ENCODE measurements at places on chromosomes 7 and 10.

DNA sequence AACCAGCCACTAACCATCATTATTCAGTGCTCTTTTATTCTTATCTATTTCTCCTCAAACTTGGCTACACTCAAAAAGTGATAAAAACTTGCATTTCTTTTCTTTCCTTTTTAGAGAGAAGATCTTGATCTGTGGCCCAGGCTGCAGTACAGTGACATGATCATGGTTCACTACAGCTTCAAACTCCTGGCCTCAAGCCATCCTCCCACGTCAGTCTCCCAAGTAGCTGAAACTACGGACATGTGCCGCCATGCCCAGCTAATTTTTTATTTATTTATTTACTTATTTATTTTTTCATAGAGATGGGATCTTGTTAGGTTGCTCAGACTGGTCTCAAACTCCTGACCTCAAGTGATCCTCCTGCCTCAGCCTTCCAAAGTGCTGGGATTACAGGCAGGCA is 24.6 kb upstream of the TMEM248 start:
- DNase-seq, result no peak

GRCh38 chr10:78351283-78351682 is 317.6 kb downstream of the RPS24 start:
- DNase-seq, result no peak

- DNase-seq, result no peak
These were observed 59.8 kb downstream of the NKX6-2 start for GRCh38 chr10:132726194-132726593.

- no peak for DNase-seq
These were observed 3.2 kb downstream of the TNS3 start for GRCh38 chr7:47578579-47579270.

- DNase-seq, result no peak
These were observed 321.8 kb downstream of the GFRA1 start for GRCh38 chr10:115951242-115951641.

DNA sequence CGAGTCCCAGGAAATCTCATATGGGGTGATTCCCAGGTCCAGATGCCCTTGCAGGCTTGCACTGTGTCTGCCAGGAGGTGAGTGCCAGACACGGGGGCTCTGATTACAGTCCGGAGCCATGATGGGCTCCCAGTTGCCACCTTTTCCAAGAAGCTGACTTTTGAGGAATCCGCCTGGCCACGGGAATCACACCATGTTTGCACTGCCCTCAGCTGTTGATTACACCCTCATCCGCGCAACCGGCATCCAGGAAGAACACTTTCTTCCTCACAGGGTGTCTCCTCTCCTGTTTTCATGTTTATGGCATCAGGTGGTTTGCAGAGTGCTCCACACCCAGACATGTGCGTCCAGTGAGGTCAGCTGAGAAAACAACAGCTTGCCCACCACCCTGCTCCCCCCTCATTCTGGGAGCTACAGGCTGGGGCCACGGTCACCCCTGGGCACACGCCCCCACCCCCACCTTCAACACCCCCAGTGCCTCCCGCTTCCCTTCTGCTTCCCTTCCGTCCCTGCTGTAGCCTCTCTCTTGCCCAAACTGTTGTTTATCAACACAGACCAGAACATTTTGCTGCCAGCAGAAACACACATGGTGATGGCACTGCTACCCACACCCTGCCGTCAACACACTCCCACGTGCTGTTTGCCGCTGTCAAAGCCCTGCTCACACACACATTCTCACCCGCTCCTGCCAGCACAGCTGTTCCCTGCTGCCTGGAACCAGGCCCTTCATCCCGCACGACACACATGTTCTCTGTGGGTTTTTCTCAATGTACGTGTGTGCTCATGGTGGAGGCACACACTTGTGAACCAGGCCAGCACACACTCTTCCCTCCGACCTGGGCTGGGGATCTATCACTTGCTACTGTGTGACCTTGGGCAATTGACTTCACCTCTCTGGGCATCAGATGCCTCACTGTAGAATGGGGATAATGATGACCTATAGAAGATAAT is 35.8 kb downstream of the DDIT4 start:
- no peak for DNase-seq

DNA sequence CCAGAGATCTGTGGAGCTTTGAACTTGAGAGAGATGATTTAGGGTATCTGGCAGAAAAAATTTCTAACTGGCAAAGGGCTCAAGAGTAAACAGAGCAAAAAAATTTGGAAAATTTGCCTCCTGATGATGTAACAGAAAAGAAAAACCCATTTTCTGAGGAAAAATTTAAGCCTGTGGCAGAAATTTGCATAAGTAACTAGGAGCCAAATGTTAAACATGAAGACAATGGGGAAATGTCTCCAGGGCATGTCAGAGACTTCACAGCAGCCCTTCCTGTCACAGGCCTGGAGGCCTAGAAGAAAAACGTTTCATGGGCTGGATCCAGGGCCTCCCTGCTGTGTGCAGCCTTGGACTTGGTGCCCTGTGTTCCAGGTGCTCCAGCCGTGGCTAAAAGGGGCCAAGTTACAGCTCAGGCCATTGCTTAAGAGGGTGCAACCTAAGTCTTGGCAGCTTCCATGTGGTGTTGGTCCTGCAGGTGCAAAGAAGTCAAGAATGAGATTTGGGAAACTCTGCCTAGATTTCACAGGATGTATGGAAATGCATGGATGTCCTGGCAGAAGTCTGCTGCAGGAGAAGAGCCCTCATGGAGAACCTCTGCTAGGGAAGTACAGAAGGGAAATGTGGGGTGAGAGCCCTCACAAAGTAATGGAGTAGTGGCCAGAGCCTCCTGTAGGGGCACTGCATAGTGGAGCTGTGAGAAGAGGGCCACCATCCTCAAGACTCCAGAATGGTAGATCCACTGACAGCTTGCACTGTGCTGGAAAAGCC is 8.1 kb downstream of the SEMA3D start:
- no peak for DNase-seq

GRCh38 chr10:33653584-33654367 is 319.3 kb upstream of the NRP1 start:
- no peak for DNase-seq

GRCh38 chr10:71727738-71728737 is 8.5 kb upstream of the C10orf105 start:
- no peak for DNase-seq

GRCh38 chr7:127715901-127716300 is 63.9 kb downstream of the SND1 start:
- DNase-seq, result no peak

DNA sequence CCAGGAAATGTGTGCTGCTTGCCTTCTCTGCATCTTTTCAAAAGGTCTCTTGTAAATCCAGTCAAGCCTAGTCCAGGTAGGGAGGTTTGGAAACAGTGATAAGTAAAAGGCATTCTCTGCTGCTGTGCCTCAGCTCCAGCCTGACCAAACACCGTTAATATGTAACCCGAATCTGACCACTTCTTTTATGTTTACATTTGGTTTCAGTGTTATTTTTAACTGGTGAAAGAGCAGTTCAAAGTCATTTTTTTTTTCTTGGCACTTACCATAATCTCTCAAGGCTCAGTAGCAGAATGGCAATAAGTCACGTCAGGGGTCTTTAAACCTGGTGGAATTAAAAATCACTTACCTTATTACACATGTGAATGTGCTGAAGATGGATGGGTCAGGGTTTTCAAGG is 216.8 kb downstream of the PTEN start:
- no peak for DNase-seq

DNA sequence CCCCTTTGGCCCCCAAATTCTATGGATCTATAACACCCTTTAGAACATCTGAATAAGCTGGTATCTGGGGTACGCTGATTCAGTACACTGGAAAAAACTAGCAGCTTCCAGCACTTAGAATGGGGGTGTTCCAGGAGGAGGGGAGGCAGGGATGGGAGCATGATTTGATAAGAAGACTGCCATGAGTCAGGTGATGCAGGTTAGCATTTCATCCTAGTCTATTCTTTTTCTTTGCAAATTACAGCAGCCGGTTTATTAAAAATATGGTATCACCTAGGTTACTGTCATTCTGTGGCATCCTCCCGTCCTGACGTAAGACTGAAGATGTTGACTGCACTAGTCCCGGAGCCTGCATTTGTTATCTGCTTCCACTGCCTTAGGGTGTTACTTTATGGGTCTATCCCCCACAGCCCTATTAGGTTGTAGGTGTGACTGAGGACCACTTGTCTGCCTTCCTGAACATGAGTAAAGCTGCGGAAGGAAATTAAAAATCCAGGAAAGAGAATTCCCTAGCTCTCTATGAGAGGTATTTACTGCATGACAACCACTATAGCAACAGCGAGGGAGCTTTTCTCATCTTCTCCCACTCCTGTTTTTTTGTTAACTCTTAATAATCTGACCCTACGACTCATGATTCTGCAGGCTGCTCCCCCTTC is 1.9 kb downstream of the HTR5A start:
- no peak for DNase-seq

GRCh38 chr7:28038175-28038797 is 142.3 kb downstream of the JAZF1 start:
- no peak for DNase-seq

GRCh38 chr10:111222961-111223360 is 146.1 kb downstream of the ADRA2A start:
- DNase-seq, result no peak

GRCh38 chr10:69883310-69884023 is 81.8 kb downstream of the COL13A1 start:
- DNase-seq, result no peak

- DNase-seq, result no peak
These were observed 4.6 kb downstream of the TLL2 start for GRCh38 chr10:96509017-96509641.

DNA sequence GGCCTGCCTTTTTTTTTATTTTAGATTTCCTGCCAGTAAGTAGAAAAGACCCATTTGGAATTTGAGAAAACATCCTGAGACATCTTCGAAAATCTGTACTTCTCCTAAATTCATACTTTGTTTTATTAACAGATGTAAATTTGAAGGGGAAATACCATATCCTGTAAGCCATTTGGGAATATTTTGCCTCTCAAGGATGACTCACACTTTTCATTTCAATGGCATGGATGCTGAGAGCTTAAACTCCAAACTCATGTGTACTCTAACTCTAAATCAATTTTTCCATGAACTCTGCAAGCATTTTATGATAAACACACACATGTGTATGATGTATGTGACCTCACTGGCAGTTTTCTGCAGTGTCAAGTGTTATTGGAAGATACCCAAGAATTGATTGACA is 89.0 kb downstream of the SEMA3A start:
- DNase-seq, result no peak

DNA sequence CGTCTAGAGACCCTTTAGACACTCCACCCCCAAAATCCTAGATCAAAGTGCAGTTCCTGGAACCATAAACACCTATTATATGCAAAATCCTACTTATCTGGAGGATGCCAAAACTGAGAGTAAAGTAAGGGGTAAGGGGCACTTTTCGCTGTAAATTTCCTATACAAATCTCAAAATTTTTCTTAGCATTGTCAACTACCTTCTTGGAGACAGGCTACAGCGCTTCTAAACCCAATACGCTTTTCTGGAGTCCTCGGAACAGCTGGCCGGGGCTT is 10.4 kb downstream of the TWIST1 start:
- DNase-seq, result no peak

Data from stimulated activated CD8-positive, alpha-beta memory T cell treated with anti-CD3 and anti-CD28 coated beads, Interleukin-12 subunit alpha, Interleukin-12 subunit beta, amount 100 ng/mL, for 1 hour (primary cell).